IMR-90 (cell line): ENCODE measurements at places on chromosomes 4 and X. TPM values are rescaled to one million over a fixed set of nuclear protein-coding genes. Genes with fewer than 3 reads are reported as not detected.

GRCh38 chr4:141659539-141659938 lies 23.2 kb downstream of the IL15 start:
- DNase-seq = peak; percentile 22

GRCh38 chr4:83240379-83240875 lies 44.2 kb downstream of the COQ2 start:
- no peak for DNase-seq

- no peak for DNase-seq
These were observed 92.8 kb downstream of the EVC2 start for GRCh38 chr4:5615496-5616075.

DNA sequence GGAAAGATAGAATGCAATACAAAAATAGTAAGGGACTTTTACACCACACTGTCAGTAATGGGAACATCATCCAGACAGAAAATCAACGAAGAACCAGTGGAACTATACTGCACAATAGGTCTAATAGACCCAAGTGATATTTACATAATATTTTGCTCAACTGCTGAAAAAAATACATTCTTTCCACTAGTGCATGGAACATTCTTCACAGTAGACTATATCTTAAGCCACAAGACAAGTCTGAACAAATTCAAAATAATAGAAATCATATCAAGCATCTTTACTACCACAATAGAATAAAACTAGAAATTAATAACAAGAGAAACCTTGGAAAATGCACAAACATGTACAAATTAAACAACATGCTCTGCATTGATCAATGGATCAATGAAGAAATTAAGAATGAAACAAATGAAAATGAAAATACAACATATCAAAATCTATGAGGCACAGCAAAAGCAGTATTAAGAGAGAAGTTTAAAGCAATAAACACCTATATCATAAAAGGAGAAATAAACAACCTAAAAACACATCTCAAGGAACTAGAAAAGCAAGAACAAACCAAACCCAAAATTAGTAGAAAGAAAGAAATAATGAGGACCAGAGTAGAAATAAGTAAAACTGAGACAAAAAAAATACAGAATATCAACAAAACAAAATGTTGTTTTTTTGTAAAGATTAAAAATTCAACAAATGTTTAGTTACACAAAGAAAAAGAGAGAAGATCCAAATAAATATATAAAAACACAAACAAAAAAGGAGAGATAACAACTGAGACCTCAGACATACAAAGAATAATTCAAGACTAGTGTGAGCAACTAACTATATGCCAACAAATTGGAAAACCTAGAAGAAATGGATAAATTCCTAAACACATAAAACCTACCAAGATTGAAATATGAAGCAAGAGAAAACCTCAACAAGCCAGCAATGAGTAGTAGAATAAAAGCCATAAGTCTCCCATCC lies 51.5 kb upstream of the ANTXR2 start:
- no peak for DNase-seq

DNA sequence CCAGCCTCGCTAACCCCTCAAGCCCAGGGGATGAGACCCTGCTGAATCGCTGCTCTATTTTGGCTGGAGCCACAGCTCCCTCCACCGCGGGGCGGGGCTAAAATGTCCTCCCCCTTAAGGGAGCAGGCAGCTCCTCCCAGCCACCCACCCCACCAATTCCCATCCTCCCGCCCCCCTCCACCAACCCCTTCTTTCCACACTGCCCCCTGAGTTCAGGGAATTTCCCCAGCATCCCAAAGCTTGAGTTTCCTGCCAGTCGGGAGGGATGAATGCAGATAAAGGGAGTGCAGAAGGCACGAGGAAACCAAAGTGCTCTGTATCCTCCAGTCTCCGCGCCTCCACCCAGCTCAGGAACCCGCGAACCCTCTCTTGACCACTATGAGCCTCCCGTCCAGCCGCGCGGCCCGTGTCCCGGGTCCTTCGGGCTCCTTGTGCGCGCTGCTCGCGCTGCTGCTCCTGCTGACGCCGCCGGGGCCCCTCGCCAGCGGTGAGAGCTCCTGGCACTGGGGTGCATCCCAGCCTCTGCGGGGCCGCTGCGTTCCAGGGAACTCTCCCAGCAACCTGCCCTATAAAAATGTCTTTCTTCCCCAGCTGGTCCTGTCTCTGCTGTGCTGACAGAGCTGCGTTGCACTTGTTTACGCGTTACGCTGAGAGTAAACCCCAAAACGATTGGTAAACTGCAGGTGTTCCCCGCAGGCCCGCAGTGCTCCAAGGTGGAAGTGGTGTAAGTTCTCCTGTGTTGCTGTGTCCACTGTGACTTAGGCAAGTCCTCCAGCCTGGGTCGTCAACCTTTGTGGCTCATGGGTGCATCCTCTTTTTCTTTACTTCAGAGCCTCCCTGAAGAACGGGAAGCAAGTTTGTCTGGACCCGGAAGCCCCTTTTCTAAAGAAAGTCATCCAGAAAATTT lies at the start of gene CXCL6:
TSS of gene CXCL6 (plus strand) at position 306 of the 907 bp plus-strand sequence. CDS start at position 379, 73 bp downstream.
- no peak for DNase-seq

DNA sequence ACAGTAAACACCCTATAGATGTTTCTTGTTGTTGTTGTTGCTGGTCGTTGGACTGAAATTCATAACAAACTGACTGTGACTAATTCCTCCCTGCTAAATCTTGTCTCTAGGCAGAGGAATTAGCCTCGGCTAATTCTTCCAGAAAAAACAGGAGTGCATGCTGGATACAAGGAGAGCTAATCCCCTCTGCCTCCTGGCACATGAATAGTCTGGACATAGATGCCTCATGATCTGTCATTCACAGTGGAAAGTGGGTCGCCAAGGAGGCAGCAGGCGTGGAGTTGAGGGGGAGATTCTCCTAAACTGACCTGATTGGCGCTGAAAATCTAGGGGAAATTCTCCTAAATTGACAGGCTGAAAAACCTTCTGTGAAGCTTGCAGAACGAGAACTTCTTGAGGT lies 220.1 kb downstream of the DCTD start:
- no peak for DNase-seq

- no peak for DNase-seq
These were observed 236.7 kb downstream of the SLITRK2 start for GRCh38 chrX:146054311-146054710.

DNA sequence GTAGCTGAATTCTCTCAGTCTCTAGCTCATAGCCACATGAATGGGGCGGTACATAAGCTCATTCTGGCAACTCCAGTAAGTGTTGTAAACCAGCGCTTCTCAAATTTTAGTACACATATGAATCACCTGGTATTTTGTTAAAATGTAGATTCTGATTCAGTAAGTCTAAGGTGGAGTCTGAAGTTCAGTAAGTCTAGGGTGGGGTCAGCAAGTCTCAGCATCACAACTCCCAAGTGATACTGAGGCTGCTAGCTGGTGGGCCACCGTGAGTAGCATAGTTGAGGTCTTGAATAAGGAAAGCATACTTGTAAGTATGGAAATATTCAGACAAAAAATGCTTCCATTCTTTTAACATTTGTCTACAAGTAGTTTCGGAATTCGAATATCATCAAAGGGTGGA lies 36.1 kb upstream of the INPP4B start:
- no peak for DNase-seq

GRCh38 chrX:136304493-136304892 lies 3.7 kb downstream of the ADGRG4 start:
- DNase-seq = no peak

- no peak for DNase-seq
These were observed 201.1 kb upstream of the ETNPPL start for GRCh38 chr4:108963910-108964309.

DNA sequence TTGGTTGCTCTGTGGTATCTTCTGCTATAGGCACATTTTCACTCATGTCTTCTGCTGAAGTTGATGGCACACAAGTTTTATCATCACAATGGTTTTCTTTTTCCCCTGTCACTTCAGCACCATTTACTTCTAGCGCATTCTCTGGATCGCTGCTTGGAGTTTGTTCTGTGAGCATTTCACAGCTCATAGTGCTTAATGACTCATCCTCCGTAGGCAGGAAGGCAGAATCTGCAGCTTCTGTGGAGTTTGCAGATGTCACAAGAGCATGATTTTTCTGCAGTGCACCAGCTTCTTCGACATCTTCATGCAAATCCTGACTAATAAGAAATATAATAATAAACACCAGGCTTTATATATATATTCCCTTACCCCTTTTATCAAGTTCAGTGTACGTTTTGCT lies 83.6 kb downstream of the CHM start:
- DNase-seq = peak; percentile 96

DNA sequence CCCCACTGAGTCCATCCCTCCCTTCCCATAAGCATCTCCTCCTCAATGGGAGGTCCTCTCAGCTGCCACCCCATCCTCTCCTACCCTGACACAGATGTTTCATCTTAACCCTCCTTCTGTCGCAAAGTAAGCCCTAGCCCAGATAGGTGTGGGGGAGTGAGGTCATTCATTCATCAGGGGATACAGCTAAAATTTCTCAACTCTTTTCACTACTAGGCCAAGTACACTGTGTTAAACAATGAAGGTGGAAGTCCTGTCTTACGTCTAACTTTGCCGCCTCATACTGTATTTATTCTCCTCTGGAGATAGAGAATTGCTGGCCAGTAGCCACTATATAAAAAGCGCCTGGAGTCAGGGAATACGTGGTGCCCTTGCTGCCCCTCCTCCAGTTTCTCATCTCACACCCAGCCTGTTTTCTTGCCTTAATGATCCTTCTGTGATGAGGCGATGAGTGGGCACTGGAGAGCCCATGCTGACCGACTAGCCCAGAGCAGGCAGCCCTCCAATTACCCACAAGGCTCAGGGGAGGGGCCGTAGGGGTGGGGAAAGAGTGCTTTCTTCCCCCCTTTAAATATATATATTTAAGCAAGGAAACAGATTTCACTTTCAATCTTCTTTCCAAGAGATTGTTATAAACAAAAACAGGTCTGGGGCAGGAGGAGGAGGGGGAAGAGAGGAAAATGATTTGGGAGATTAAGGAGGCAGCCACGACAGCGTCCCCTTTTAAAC lies 149.5 kb downstream of the PJA1 start:
- no peak for DNase-seq

GRCh38 chr4:164701665-164702064 lies 52.3 kb upstream of the SMIM31 start:
- no peak for DNase-seq

- no peak for DNase-seq
These were observed 46.7 kb downstream of the REELD1 start for GRCh38 chr4:146261041-146261440.

DNA sequence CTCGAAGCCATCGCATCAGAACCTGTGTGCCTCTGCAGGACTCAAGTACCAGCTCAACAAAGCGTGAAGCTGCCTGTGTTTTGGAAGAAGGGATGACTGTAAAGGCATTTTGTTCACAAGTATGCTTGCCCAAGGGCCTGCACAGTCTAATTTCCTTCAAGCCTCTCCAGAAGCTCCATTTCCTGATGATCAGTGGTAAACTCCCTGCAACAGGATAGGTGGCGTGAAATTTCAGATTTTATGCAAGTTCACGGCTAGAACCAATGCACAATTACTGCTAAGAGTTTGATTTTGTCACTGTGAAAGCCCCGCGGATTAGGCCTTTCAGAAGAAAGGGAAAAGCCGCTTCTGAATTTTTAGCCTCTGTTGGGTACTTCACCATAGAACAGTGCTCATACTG lies 89.2 kb upstream of the TAPT1 start:
- no peak for DNase-seq

DNA sequence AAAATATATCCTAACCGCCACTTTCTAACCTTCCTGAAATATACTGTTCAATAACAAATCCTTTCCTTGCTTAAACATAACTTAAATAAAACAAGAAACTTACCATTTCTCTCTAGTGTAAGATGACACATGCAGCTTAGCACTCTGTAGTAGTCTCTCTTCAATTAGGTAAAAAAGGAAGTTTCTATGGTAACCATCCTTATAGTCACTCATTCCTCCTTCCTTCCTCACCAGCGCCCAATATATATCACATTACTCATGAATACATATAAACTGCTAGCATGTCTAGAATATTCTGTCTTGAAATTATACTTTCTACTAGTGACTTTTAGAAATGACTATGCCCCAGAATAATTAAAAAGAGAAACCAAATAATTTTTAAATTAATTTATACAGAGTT lies 112.2 kb downstream of the SNCA start:
- peak; percentile 91 for DNase-seq

GRCh38 chr4:153528705-153529485 lies 62.7 kb downstream of the TMEM131L start:
- DNase-seq = no peak

DNA sequence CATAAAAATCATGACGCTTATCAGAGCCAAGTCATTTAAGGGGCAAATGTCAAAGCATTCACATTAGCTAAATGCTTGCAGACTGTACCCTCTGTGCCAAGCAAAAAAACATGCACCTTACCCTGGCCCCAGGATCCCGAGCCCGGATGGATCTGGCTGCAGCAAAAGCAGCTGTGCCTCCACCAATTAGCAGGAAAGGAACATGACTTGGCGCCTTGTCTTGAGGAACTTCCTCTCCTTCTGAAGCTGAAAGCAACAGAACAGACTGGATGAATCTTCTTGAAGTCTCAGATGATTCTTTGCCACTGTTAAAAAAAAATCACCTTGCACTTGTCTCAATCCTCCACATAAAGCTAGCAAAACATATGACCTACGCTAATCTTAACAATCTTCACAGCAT lies 18.0 kb downstream of the AIFM1 start:
- DNase-seq = no peak

SPARCL1 gene
- total RNA-seq = not detected in 2 replicates

SPACA5 gene
- not detected in 2 replicates for total RNA-seq

LNX1 gene
- 0.28 and 0.36 TPM in 2 replicates for total RNA-seq

FGB gene
- not detected in 2 replicates for total RNA-seq

LRIT3 gene
- not detected in 2 replicates for total RNA-seq

WDR17 gene
- total RNA-seq = 0.54 and 0.83 TPM in 2 replicates

FGD1 gene
- total RNA-seq = 2.0 and 2.5 TPM in 2 replicates

ABLIM2 gene
- total RNA-seq = under 0.01 TPM in 2 replicates

ADD1 gene
- total RNA-seq = 117 and 122 TPM in 2 replicates

ERCC6L gene
- total RNA-seq = 5.4 and 8.1 TPM in 2 replicates

RNF175 gene
- total RNA-seq = not detected in 2 replicates
